Activated T-cell treated with anti-CD3 and anti-CD28 coated beads for 48 hours (primary cell): ENCODE measurements at places on chromosomes 3 and 15.

DNA sequence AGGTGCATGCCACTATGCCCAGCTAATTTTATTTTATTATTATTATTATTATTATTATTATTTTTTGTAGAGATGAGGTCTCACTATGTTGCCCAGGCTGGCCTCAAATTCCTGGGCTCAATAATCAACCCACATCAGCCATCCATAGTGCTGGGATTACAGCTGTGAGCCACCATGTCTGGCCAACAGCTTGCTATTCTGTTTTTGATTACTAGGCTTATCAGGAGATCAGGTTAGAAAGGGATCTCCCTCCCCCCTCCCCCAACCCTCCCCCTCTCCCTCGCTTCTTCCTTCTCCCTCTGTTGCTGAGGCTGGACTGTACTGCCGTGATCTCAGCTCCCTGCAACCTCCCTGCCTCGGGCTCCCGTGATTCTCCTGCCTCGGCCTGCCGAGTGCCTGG, 8.6 kb downstream of the CLN6 start:
- DNase-seq: no peak

GRCh38 chr3:5292512-5292911, 105.0 kb downstream of the EDEM1 start:
- no peak for DNase-seq

GRCh38 chr3:27679691-27680090, 42.4 kb downstream of the EOMES start:
- no peak for DNase-seq

DNA sequence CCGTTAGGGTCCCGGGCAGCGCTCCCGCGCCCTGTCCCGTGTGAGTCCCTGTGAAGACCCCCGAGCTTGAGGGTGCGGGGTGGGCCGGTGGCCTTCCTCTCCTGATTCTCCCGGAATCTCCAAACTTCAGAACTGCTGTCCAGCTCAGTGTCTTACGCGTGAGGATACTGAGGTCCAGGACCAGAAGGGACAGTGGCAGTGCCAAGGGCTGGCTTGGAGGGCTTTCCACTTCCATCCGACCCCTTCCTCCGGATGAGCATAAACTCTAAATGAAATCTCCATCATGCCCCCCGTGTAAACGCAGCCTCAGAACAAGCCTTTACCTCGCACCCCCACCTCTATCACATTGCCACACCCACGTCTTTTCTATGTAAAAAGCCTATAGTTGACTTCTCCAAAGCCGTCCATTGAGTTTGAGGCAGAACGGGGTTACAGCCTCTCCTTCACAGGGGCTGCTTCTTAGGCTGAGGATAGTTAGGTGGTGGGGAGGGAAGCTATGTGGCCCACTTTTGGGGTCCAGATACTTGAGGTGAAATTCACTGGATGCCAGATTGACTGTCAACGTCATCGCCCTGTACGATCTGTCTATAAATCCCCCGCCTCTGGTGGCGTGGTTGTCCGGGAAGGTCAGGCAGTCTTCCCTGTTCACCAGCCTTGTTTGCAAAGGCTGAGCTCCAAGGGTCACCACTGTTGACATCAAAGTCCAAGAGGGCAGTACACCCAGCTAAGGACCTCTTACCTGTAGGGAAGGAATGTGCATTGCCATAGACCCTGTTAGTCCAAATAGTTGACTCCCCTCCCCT, 1.1 kb downstream of the EDEM1 start:
- no peak for DNase-seq

- DNase-seq: no peak
Measured at GRCh38 chr15:31384568-31384967, 57.9 kb downstream of the KLF13 start.

GRCh38 chr3:74331711-74332110, 282.7 kb downstream of the CNTN3 start:
- no peak for DNase-seq

GRCh38 chr15:80749589-80749988, 29.6 kb upstream of the CEMIP start:
- no peak for DNase-seq

GRCh38 chr15:89502867-89503595, 6.6 kb upstream of the RHCG start:
- DNase-seq: no peak

- DNase-seq: no peak
Measured at GRCh38 chr15:101067660-101068522, 148.7 kb downstream of the LRRK1 start.

GRCh38 chr3:134753999-134754742, 40.9 kb upstream of the EPHB1 start:
- no peak for DNase-seq

- no peak for DNase-seq
Measured at GRCh38 chr3:114538211-114538610, 244.4 kb downstream of the TIGIT start.

- DNase-seq: no peak
Measured at GRCh38 chr3:132380920-132381319, 36.4 kb upstream of the DNAJC13 start.

DNA sequence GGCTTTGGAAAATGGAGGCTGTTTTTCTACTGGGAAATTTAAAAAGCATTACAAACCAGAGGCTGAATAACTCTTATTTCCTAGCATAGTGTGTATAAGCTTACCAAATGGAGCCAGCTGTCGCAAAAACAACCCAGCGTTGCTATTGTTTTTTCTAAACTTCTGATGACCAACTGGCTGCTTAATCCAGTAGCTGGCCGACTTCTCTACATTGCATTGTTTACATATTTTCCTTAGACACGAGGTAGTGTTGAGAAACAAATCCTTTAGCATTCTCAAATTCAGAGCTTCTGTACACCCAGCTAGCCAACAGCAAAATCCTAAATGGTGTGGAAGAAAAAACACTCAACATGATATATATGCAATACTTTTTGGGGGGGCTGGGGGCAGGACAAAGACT, 161.0 kb upstream of the ADAMTS9 start:
- DNase-seq: no peak

DNA sequence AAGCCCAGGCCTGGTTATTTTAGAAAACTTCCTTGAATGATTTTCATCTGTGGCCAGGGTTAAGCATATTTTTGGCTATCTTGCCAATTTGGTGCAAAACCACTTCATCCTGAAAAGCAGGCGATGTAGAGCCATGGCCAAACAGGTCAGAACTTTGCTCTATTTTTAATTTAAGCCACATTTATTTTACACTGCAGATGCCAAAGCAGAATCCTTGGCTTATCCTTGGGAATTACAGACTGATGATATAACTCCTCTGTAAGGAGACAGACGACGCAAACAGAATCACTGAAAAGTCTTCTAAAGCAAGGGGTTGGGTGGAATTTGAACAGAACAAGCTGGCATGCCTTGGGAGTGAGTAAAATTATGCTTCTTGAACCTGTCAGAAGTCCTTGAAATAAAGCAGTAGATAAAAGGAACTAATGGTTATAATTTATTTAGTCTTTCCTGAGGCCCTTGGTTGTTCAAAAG, 121.9 kb downstream of the CHST2 start:
- no peak for DNase-seq

DNA sequence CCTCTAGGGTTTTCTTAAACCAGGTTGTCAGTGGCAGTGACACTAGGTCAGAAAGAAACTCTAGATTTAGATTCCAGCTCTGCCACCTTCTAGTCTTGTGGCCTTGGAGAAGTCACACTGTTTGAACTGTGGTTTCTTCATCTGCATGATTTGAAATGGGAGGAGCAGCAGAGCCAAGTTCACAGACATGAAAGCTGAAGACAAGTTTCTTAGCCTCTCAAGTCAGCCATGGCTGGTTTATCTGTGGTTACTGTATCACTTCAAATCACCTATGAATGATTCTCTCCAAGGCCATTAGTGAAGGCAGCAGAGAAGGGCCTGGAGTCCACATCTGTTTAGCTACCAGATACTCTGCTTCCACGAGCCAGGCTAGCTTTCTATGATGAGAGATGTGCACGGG, 15.6 kb downstream of the CLEC3B start:
- no peak for DNase-seq

- no peak for DNase-seq
Measured at GRCh38 chr15:80201256-80202015, 48.6 kb downstream of the FAH start.

- peak; percentile 11 for DNase-seq
Measured at GRCh38 chr3:132006605-132007204, 28.1 kb downstream of the CPNE4 start.

- DNase-seq: no peak
Measured at GRCh38 chr15:64426845-64427465, 33.4 kb upstream of the ZNF609 start.

DNA sequence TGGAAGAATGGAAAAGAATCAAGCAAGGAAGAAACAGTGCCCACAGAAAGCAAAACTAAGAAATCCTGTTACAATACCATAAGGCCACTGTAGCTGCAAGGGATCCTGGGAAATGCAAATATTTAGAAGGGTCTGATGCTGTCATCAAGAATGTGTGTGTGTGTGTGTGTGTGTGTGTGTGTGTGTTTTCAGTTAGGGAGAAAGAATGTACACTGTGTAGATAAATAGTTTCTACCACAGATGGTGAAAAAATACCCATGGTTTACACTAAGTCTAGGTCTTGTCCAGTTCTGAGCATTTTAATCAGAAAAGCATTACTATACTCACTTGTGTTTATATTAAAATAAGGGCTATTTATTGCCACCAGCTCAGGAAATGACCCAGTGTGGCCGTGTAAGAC, 355.0 kb downstream of the RBMS3 start:
- no peak for DNase-seq

DNA sequence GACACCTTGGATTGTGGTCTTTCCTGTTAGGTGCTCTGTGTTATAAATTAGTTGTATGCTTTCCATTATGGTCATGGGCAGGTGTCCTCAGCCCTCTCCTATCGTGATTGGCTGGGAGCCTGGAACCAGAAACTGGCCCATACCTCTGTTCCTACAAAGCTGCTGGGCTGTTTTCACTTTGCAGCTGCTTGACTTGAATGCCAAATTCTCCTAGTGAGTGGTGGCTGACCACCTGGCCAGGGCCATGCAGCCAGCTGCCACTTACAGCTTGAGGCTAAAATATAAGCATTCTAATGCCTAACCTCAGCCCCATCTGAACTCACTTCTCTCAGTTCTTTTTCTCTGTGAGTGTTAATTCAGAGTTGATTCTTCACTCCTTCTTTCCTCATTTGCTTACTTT, 239.3 kb upstream of the GBE1 start:
- no peak for DNase-seq

DNA sequence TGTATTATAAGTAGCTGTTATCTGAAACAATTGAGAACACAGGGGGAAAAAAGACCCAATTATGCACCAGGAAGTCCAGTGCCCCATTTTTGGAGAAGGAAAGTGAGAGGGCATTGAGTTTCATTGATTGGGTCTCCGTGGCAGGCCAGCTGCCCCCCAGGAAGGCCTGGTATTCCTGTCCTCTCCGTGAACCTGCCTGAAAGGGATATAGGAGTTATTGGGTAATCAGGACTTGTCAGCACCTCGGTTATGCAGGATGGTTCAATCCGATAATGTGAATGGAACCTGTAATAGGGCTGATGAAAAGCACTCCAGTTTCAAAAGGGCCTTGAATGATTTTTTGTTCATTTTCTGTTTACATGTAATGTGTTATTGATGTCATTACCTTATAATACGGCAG, 122.0 kb upstream of the RARB start:
- no peak for DNase-seq

- DNase-seq: no peak
Measured at GRCh38 chr3:177340243-177340830, 143.1 kb upstream of the TBL1XR1 start.

DNA sequence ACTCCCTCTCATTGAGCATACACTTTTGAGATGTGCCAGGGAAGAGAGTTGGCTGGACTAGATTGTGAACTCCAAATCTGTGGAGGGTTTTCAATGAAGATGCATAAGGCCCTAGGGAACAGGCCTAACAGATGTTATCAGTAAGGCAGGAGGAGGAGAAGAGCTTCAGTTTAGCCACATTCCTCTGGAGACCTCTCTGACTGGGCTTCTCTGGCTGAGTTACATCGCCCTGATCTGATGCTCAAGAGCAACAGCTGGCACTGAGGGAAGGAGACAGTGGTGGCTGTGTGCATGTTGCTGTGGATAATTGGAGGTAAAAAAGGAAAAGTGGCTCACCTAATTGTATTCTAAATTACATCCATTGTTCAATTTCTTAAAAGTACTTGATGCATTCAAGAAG, 206.4 kb upstream of the CFAP20DC start:
- no peak for DNase-seq

DNA sequence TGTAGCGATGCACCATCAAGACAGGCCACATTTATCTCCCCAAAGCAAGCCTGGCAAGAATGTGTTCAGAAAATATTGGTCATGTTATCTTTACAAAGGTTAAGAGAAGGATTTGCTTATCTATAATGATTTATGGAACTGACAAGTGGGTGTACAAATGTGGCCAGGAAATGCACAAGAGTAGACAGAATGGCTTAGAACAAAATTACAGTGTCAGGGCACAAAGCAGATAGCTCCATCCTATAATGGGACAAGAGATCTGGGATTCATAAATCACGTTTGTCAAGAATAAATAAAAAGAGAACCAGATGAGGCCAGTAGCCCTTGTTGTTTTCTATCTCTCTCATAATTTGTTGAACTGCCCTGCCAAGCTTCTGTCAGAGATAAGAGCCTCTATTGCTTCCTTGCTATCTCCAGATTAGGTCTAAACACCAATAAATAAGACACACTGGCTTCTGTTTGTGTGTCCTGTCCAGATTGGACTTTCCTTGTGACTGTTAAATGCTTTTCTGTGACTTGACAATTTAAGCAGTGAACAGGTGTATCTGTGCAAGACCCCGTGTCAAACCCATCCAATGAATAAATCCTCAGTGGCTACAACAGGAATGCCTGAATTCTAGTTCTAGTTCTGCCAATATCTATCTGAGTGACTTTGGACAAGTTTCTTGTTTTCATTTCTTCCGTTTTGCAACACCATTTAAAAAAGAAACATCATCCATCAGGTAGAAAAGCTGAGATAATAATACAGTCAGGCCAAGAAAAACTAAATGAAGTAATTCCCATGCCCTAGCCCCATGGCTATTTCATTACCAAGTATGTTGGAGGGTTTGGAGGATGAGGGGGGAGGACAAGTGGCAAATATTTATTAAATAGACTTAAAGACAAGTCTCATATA, 157.2 kb downstream of the DCLK3 start:
- DNase-seq: no peak

GRCh38 chr15:95162069-95162468, 930.7 kb downstream of the MCTP2 start:
- no peak for DNase-seq

DNA sequence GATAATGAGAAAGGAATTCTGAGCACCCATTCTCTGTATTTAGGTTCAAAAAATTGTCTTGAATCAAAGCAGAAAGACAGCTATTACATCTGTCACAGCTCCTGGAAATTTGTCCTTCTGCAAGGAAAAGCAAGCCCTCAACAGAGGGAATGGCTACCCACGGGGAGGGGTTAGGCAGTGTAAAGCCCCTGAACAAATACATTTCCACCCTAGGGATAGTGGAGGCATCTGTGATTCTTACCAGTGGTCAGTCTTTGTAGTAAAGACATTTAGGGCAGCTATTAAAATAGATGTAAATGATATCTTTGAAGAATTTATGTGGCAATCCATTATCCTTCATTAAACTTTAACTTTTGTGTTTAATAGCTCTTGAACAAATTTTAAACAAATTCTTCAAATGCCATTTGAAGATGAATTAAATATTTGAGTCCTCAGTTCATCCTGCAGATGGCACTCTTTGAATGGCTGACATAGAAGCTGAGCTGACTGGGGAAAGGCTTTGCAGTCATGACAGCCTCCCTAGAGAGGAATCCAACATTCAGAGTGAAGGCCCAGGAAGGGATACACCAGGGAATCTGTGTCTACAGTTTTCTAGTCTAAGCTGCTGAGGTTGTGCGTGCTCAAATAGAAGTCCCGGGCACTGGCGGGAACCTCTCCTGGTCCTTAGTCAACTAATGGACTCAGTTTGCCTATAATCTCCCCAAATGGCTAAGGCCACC, 359.7 kb upstream of the ROPN1 start:
- DNase-seq: peak; percentile 0
